ENCODE measurements at places on chromosomes 1 and 21.

DNA sequence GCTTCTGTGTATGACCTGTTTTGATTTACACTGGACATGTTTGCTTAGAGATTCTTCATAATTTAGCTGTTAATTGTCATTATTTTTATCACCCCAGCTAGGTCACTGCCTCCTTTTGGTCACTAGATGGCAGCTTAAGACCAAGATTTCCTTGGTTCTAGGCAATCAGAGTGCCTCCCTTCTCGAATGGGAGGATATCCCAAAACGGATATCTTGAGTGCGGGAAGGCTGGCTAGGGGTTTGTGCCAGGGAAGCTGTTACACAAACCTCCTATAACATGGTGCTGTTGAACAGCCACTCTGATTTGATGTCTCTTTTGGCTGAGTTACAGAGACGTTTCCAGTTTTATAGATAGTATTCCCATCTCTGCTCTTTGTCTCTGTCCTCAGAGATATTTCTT lies 283.5 kb downstream of the S1PR1 start:
- DNase-seq = no peak

- no peak for DNase-seq
These were observed 221.7 kb downstream of the C1orf94 start for GRCh38 chr1:34398241-34398915.

DNA sequence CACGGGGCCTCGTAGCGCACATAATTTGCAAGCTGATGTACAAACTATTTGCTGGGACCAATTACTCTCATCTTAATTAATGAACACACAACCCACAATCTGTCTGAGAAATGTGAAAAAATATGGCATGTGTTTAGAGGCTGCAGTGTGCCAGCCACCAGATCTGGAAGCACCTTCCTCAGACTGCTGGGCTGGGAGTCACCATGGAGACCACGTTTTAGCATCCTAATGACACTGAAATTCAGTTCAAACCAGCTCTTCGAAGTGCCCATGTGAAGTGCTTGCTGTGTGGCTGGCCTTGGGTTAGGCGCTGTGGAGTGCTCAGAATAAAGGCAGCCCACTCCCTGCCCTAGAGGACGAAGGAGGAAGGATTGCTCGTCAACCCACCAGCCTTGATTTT lies 482.4 kb downstream of the OMA1 start:
- no peak for DNase-seq

DNA sequence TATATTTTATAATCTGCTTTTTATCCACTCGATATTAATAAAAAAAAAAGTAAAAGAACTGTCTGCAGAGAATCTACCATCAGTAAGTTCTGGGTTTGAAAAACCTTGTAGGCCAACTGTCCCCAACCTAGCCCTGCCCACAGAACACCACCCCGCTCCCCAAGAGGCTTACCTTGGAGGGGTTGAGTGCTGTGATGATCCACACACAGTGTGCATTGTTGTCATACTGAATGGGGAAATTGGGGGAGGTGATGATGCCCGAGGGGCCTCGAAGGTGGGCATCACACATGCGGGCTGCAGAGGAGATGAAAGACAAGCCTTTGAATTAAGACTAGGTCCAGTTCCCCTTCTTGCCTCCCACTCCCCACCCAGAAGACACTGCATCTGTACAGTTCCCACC lies 53.3 kb upstream of the HMGB4 start:
- no peak for DNase-seq

DNA sequence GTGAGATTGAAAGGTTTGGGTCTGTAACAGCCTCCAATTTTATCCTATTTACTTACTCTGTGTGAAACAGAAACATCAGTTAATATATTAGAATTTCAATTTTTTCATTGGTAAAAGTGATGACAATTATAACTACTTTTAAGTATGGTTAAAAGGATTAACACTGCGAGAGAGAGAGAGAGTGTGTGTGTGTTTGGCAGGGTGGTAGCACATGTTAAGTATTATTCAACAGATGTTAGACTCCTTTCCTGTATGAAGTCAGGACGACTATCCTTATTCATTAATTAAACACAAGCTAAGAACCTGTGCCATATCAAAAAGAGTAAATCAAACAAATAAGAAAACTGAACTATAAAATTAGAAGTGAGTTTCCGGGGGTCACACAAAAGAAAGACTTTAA lies 662.5 kb downstream of the PLPP3 start:
- no peak for DNase-seq

DNA sequence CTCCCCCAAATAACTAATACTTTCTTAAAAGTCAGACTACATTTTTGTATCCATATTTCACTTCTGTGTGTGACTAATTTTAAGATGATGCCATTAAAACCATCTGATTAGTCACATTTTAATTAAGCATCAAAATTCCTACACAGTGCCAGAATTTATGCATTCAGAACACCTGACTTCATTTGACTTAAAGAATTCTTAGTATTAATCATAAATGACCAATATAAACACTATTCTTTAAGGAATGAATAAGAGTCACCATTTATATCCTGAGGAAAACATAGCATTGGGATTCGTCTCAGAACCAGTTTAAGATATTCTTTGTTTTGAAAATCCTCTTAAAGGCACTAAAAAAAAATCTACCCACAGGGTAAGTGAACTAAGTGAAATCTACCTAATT lies 37.0 kb downstream of the TM2D1 start:
- DNase-seq = no peak

- DNase-seq = no peak
These were observed 300.3 kb downstream of the GRIK1 start for GRCh38 chr21:29639366-29640079.

DNA sequence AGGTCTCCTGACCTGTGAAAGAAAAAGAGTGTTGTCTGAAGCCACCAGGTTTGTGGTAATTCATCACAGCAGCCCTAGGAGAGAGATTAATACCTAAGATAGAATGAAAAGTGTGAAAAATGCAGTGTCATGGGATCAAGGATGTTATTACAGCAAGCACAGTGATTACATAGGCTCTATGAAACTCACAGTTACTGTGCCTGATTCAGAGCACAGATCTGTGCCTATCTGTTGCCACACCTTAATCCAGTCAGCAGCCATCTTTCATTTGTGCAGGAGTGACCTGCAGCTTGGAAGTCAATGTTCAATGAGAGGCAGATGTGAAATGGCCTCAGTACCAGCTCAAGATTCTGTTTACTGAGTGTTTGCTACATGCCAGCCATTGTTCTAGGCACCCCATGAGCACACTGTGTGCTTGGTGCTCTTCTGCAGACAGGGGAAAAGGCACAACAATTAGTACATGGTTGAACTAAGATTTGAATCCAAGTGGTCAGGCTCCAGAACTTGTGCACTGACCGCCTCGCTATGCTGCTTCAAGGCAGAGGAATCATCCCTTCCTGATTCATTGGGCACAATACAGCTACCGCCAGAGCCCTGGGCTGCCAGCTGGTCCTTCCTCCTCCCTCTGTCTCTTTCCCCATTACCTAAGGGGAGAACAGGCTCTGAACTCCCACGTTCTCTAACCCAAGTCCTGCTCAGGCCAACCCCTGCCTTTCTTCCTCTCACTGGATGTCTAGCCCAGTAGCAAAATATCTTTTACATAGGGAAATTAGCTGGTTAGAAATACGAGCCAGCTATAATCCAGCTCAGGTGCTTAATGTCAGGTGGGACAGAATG lies 56.3 kb upstream of the NEK2 start:
- DNase-seq = no peak

DNA sequence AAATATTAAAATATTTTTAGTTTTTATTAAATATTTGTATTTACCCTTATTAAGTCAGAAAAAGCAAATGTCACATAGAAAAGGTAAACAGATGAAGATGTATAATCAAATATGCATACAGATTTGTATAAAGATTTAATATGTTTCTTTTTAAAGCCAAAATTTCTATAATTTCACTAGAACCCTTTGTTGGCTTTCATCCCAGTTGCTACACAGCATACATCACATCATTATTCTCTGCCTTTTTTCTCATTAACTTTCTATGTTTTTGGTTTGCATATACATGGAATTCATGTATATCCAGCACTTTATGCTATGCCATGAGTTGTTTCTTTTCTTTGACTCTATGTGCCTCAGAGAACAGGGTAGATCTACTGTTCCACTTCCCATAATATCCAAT lies 957.9 kb upstream of the ADGRL2 start:
- DNase-seq = no peak

DNA sequence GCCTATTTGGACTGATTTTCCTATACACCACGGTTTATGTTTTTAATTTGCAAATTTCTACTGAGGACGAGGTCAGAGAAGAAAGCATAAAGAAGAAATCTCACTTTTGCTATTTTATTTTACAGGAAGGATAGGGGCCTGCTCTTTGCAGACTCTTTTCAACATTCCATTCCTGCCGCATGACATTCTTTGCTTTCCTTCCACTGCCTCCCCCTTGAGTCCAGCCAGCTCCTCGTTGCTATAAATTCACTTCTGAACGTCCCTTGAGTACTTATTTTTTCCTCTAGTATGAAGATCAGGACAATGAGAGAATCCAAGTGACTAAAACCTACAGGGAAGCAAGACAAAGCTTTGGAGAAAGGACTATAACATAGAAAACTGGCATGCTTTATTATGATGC lies 53.4 kb upstream of the PTGFR start:
- no peak for DNase-seq

DNA sequence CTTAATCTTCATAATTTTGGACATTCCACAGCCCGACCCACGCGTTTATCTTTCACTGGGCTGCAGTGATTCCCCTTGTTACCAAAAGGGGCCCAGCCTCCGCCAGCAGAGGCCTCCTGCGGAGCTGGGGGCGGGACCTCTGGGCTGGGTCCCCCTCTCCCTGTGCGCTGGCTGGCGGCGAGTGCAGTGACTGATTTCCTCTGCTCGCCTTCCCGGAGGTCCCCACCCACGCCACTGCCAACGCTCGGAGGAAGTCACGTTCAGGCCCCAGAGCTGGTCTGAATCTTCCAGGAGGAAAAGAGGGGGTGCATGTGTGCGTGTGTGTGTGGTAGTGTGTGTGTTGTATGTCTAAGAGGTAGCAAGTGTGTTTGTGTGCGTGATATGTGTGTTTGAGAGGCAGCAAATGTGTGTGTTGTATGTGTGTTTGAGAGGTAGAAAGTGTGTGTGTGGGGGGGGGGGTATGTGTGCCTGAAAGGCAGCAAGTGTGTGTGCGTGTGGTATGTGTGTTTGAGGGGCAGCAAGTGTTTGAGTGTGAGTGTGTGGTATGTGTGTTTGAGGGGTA lies 35.0 kb upstream of the JAK1 start:
- peak; percentile 85 for DNase-seq

Data from activated naive CD8-positive, alpha-beta T cell treated with anti-CD3 and anti-CD28 coated beads, Interleukin-2, amount 50 U/mL, for 24 hours (primary cell).